ENCODE measurements at places on chromosomes 2 and 18.

DNA sequence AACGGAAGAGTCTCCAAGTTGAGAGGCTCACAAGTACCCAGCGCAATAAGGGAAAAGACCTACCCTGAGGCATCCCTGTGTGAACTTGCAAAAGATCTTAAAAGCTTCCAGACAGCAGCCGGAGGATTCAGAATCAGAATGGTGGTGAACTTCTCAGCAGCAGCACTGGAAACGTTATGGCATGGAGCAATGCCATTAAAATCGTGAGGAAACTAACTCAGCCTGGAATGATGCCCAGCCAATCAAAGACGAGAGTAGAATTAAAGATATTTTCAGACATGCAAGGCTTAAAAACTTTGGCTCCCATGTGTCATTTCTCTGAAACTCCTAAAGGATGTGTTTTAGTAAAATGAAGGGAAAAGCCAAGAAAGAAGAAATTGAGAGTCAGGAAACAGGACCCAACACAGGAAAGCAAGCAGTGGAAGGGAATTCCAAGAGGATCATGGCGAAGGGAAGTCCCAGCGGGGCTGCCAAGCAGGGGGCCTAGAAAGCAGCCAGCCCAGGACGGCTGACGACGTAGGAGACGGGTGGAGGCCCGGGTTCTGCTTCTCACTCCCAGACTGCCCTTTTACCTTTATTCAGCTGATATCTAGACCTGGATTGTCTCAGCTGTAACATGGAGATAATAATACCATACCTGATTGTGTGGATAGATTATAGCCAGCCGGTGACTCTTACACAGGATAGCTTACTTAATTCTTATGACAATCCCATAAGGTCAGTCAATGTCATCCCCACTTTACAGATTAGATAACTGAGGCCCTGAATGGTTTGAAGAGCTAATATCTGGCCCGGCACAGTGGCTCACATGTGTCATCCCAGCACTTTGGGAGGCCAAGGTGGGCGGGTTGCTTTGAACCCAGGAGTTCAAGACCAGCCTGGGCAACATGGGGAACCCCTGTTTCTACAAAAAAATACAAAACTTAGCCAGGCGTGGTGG lies 92.8 kb downstream of the ASAP2 start:
- no peak for DNase-seq

- DNase-seq: no peak
Measured at GRCh38 chr2:17208511-17208910, 309.7 kb downstream of the RAD51AP2 start.

- no peak for DNase-seq
Measured at GRCh38 chr18:47871288-47871687, 59.2 kb downstream of the SMAD2 start.

- no peak for DNase-seq
Measured at GRCh38 chr2:29317077-29317517, 201.9 kb downstream of the CLIP4 start.

- DNase-seq: no peak
Measured at GRCh38 chr2:207868855-207869596, 99.3 kb upstream of the FZD5 start.

GRCh38 chr2:188570370-188570769 lies 278.7 kb downstream of the GULP1 start:
- DNase-seq: no peak

DNA sequence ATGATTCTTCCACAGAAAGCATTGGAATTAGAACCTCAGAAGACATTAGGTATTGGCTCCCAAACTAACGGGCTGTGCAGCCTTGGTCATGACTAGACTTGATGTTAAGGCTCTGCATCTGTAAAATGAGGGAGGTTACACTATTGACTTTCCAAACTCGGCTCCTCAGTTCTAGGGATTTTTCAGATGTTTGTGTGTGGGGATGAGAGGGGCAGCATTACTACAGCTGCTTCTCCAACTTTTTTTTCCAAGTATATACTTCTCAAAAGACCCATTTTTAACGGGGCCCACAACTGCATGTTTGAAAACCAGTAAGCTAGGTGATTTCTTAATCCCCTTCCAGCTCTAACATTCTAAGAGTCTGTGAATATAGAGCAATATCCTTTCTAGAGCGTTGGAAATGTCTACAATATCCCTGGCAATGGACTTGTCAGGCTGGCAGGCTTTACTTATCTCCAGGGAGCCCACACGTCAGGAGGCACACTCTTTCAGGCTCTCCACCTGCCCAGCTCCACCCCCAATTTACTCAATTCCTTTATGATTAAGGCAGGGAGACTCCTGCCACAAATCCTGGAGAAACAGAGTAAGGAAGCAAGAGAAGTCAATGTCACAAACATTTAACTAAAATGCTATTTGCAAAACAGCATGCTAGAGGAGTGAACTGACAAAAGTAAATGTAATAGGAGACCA lies 844 bp upstream of the MPV17 start:
- DNase-seq: no peak

DNA sequence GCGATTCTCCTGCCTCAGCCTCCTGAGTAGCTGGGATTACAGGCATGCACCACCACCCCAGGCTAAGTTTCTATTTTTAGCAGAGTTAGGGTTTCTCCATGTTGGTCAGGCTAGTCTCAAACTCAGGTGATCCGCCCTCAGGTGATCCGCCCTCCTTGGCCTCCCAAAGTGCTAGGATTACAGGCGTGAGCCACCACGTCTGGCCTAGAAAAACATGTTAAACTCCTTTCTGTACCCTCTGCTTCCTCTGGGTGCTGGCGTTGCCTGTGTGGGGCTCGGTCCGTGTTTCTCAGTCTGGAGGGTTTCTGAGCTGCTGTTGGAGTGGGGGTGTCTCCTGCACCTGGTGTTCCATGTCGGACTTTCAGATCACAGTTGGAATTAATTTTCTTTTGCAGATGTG lies 17.9 kb downstream of the LDLRAD4 start:
- DNase-seq: no peak

GRCh38 chr2:197240421-197241041 lies 70.0 kb downstream of the ANKRD44 start:
- DNase-seq: no peak

GRCh38 chr2:134248913-134249312 lies 5.0 kb upstream of the MGAT5 start:
- DNase-seq: no peak

- no peak for DNase-seq
Measured at GRCh38 chr2:217994776-217995274, 8.0 kb downstream of the TNS1 start.

GRCh38 chr2:61742955-61743354 lies 110.9 kb downstream of the FAM161A start:
- DNase-seq: no peak

DNA sequence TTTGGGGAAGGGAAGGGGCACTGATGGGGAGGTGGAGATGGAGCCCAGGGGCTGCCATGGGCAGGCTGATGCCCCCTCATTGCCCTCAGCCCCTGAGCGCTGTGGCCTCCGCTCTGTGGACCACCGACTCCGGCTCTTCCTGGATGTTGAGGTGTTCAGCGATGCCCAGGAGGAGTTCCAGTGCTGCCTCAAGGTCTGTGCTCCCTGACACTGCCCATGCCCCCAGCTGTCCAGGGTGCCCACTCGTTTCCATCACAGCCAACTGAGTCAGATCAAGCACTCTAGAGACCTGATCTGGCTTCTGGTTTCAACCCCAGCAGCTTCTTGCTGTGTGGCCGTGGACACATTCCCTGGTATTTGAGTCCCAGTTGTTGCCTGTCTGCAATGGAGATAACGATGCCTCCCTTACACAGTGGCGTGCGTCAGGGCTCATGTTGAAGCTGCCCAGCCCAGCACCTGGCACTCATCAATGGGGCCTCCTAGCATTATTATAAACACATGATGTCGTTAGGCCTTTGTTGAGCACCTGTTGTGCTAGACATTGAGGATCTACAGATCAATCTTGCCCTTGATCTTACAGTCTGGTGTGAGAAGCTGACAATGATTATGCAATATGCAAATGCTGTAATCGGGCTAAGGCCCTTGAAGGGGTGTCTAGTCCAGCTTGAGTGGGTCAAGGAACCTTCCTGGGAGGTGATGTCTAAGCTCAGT lies 14.4 kb downstream of the STK11IP start:
- no peak for DNase-seq

GRCh38 chr18:48943333-48943732 lies 7.4 kb downstream of the SMAD7 start:
- no peak for DNase-seq

- peak; percentile 13 for DNase-seq
Measured at GRCh38 chr2:219737270-219737691, 109.9 kb downstream of the SLC4A3 start.

- DNase-seq: no peak
Measured at GRCh38 chr2:33302348-33302747, 174.1 kb upstream of the RASGRP3 start.

- DNase-seq: no peak
Measured at GRCh38 chr18:39779926-39780325, 2175.1 kb upstream of the PIK3C3 start.

DNA sequence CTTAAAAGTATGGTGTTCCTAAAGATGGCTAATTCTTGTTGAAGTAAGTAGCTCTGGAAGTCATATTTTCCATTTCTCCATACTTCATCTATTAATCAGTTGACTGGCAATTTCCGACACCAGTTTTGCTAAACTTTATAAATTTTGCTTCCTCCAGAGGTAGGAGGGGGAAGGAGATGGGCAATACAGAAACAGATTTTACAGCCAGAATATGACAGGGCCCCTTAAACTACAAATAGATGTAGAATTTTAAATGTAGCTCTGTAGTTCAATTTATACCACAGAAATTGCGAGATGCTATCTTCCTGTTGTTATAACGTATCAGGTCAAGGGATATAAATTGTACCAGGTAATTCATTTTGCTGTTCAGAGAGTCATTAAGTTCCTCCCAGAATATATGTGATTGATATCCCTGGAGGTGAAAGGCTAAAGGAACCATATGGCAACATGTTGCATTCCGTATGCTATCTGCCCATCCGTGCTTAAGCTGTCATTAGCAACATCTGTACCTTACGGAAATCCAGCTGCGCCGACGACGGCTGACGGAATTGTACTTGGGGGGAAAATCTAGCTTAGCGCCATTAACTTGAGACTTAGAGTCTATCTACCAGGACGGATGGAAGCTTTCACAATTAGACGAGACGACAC lies 8.4 kb upstream of the NR4A2 start:
- DNase-seq: peak; percentile 73

- no peak for DNase-seq
Measured at GRCh38 chr2:136932700-136933099, 167.4 kb downstream of the THSD7B start.

GRCh38 chr2:235324324-235324723 lies 169.5 kb upstream of the AGAP1 start:
- no peak for DNase-seq

GRCh38 chr18:49018554-49019445 lies 68.0 kb upstream of the SMAD7 start:
- DNase-seq: no peak

DNA sequence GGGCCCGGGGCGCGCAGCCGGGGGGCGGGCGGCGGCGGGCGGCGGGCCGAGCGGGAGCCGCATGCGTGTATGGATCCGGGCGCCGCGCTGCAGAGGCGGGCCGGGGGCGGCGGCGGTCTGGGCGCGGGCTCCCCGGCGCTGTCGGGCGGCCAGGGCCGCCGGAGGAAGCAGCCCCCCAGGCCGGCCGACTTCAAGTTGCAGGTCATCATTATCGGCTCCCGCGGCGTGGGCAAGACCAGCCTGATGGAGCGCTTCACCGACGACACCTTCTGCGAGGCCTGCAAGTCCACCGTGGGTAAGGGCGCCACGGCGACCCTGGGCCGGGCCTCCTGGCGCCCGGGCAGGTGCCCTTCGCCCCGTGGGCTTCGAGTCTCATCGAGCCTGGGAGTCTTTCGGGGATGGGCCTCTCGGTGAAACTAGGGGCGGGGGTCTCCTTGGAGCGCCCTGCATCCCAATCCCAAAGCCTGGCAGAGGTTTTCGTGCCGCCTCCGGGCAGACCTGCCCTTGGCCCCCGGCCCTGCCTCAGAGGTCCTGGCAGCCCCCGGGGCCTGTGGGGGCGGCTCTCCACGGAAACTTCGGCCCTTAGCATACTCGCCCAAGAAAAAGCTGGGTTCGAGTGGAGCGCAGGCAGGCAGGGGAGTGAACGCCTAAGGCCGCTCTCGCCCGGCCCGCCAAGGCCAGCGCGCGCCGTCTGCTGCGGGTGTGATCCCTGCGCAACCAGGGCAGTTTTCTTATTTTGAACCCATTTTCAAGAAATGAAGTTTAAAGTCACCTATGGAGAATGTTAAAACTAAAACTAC lies 622 bp downstream of the RAB12 start:
- no peak for DNase-seq

DNA sequence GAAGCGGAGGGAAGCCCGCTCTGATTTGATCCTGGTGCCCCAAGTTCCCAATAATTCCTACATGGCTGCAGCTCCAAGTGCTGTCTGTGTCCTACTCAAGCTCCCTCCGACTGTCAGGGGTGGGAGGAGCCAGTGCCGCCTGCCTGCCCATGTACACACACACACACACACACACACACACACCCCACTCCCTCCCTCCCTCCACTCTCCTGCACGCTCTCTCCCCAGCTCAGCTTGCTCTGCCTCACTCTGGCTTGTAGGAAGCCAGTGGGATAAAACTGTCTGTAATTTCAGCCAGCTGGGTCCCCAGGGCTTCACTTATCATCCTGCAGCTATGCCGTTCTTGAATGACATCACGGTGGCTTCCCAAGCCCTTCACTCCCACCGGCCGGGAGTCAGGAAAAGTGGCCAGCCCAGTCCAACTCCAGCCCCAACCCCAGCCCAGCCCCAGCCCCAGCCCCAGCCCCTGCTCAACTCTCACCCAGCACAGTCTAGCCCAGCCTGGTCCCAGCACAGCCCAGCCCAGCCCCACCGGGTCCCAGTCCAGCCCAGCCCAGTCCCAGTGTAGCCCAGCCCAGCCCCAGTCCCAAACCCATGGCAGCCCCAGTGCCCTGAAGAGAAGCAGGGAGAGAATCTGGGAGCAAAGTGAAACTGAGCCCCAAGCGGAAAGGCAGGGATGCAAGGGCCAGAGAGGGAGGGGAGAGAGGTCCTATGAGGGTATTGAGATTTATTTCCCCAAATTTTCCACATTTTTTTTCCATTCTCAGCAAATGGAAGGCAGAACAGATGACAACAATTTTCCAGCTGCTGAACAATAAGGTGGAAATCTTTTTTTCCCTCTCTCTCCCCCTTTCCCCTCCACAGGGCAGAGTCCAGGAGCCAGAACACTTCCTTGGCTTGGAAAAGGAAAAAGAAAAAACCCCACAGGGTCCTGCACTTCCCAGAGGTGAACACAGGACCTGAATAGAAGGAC lies 144.0 kb downstream of the TNS1 start:
- DNase-seq: peak; percentile 43

DNA sequence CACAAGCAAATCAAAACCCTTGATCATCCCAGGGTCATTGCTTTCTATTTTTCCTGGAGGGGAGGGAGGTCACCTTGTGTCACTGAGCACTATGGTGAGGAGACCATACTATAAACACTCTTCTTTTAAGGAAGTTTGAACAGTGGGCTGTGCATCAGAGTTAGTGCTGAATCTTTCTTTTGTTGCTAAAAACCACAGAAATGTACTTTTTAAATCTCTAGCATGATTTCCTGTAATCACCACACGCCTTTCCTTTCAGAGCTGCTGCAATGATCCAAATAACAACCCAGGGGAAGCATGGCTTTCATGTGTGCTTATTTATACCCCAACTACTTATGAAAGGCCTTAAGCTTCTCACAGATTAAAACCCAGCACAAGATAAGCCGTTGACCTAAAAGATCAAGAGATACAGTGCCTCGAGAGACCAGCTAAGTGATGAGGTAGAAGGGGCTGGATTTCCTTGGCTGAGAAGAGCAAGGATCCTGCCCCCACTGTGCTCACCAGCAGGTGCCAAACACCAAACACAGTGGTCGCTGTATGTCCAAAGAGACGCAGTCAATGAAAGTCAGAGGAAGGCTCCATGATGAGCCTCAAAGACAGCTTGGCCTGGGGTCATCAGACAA lies 34.7 kb downstream of the TRABD2A start:
- DNase-seq: no peak
